ENCODE measurements at places on chromosomes 12 and 14. TPM values are rescaled to one million over a fixed set of nuclear protein-coding genes. Genes with fewer than 3 reads are reported as not detected.

Gene IL22
- total RNA-seq: not detected

Gene HCFC2
- total RNA-seq: 35.8 TPM

Gene SLC22A17
- total RNA-seq: 15.5 TPM

Gene PRIMA1
- 0.75 TPM for total RNA-seq

Gene CLEC9A
- 0.18 TPM for total RNA-seq

Gene CCDC197
- total RNA-seq: 0.04 TPM

GRCh38 chr12:1130164-1130563 is 139.1 kb downstream of the ERC1 start:
- DNase-seq: no peak

- peak; percentile 91 for DNase-seq
These were observed at the start of gene PXN for GRCh38 chr12:120265473-120266179. PXN (minus strand) TSS chr12:120265730; CDS start chr12:120265629, 101 bp downstream.

DNA sequence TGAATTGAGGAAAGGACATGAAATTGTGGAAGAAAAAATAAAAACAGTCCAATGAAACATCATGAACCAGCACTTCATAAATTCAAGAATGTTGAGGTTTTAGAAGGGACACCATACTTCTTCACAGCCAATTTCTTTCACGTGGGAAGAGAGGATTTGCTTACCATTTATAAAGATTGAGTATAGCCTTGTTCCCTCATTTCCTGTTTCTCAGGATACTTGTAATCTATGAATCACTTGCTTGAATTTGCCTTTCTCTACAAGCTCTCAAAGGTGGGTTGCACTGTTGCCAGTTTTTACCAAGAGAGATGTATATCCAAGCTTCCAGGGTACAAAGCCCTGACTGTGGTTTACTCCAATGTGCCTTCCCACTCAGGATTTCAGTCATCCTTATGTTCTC is 116.1 kb downstream of the DUSP6 start:
- no peak for DNase-seq

DNA sequence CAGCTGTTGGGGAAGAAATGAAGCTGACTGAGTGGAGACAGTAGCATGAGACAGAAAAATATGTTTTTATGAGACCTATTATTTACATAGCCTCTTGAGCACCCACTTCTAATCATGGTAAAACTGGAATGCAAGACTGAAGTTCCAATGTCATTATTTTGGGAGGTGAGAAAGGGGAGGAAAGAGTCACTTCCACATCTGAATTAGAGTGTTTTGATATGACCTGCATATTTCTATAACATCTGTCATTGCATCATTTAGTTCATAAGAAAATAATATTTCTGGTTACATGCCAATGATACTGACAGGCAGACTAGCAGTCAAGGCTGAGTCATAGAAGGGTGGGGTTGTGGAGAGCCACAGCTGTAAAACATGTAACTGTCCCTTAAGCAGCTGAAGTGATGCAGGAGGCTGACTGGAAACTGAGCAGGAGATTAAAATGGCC is 26.7 kb downstream of the NTN4 start:
- peak; percentile 83 for DNase-seq

DNA sequence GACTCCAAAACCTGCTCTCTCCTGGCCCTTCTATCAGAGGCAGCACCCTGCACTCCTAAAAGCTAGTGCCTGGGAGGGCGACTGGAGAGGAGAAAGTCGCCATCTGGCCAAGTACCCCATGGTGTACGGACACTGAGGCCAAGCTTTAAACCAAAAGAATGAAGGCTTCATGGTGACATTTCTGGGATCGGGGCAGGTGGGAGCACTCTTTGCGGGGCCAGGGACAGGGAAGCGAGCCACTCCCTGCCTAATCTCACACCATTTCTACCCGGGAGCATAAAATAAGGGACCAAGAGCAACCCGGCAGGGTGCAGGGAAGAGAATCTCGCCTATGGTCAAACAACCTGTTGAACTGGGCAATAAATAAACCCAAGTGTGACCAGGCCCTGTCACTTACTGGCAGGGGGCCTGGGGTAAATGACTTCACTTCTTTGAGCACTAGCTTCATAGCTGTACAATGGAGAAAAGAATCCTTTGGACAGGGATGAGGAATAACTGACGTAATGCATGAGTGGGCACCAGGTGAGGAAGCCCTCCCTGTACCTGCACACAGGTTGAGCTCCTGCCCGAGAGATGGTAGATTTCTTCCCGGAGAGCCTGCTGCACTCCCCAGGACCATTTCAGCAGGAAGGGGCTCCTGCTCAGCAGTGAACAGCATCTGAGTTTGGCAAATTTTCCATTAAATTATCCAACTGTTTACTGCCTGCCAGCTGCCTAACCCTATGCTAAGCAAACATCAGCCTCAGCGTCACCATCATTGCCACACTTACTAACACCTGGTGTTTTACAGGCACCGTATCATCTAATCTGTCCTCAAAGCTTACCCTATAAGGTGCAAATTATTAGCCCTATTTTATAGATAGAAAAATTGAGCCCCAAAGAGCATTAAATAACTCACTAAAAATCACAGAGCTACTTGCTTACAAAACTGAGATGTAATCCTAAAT is 2.0 kb downstream of the SERPINA1 start:
- no peak for DNase-seq

DNA sequence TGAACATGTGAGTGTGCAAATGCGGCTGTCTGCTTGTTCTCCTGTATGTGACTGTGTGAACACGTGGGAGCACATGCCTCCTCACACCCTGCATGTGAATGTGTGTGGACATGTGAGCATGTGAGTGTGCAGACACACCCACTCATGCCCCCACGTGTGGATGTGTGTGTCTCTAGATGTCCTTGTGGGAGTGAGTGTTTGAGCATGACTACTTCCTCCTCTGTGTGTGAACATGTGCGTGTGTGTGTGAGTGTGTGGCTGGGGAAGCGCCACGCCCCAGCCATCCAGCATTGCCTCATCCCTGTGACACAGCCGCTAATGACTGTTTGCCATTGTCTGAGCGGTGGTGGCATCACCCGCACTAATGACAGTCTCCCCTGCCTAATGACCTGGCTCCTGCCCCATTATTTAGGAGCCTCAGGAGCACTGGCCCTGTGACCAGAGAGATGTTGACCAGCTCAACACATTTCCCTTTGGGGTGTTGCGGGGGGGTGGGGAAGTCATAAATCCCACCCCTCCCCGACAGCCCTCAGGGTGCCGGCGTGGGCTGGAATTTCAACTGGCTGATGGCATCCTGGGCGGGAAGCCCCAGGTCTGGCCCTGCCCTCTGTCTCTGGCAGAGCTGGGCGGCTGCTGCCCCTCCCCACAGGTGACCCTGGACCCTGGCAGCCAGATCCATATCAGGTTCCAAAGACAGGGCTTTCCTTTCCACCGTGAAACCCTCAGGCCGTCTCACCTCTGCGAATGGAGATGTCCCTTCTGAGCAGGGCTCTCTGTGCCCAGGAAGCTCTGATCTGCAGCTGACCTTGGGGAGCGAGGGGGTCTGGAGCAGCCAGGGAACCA is 11.5 kb upstream of the KRT80 start:
- peak; percentile 83 for DNase-seq

DNA sequence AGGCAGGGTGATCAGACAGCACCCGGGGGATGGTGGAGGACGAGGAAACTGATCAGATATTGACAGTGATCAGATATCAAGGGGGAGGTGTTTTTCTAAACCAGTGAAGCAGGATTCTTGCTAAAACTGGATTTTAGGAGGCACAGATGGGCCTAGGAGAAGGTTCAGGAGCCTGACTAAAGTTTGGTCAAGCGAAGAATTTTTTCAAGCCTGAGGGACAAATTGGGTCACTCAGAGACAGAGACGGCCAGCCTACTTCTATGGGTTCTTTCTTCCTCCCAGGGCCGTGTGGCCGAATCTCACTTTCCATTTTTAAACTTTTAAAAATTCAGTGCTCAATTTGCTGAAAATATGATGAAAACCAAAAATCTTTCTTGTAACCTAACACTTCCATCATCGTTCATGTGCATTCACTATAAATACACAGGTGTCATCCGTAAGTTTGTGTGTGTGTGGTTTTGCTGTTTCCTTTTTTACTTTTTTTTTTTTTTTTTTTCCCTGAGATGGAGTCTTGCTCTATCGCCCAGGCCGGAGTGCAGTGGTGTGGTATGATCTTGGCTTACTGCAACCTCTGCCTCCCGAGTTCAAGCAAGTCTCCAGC is 68.5 kb downstream of the RIN3 start:
- no peak for DNase-seq

DNA sequence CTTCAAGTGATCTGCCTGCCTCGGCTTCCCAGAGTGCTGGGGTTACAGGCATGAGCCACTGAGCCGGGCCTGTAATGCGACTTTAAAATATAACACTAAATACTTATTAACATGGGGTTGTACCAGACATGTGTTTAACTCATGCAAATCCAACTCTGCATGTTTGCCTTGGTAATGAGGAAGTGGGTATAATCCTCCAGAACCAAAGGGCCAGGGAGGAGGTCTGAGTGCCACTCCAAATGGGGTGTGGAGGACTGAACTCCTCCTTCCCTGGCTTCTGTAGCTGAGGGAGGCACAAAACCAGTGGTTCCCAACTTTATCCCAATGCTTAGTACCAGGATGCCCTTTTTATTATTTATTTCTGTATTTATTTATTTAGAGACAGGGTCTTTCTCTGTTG is 61.6 kb upstream of the MED13L start:
- no peak for DNase-seq

DNA sequence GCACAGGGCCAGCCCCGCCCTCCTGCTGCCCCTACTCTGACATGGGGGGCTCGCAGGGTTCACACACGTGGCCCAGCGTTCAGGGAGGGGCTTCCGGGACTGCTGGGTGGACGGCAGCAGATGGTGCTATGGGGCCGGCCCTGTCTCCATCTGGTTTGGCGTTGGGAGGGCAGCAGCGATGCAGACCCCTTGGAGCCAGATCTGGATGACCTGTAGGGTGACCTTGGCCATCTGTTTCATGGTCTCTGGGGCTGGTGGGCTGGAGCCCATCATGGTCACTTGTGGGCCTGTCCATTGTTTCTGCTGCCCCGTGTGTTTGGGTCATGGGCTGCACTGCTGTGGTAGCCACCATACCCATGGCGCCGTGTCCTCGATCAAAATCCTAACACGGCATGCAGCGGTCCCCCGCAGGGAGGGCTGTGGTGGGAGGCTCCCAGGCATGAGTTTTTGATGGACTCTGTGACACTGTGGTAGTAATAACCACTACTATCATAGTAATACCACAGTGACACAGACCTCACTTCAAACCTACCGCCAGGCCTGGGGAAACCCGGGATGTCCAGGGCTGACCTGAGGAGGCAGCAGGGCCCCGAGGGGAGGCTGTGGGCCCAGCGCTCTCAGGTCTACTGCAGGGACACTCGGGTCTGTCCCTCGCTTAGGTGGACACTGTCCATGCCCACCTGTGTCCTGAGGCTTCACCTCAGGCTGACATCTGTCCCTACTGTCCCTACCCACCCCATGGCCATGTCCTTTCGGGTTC is 359.4 kb downstream of the TMEM121 start:
- no peak for DNase-seq

Data from muscle of leg (tissue), 16 donors.